Pancreas (tissue), 10 donors: ENCODE measurements at places on chromosomes 11 and 22.

GRCh38 chr22:50445880-50446707, 28.7 kb downstream of the SBF1 start:
- peak; percentile 58 for DNase-seq

GRCh38 chr22:37677493-37677974, 2.1 kb downstream of the LGALS1 start:
- DNase-seq = no peak

- DNase-seq = peak; percentile 90
Observed at GRCh38 chr22:26589845-26590736, at the start of gene TPST2. Gene TPST2, minus strand, starts transcription at chr22:26590132. Its CDS starts 48,502 bp downstream, at chr22:26541630.

DNA sequence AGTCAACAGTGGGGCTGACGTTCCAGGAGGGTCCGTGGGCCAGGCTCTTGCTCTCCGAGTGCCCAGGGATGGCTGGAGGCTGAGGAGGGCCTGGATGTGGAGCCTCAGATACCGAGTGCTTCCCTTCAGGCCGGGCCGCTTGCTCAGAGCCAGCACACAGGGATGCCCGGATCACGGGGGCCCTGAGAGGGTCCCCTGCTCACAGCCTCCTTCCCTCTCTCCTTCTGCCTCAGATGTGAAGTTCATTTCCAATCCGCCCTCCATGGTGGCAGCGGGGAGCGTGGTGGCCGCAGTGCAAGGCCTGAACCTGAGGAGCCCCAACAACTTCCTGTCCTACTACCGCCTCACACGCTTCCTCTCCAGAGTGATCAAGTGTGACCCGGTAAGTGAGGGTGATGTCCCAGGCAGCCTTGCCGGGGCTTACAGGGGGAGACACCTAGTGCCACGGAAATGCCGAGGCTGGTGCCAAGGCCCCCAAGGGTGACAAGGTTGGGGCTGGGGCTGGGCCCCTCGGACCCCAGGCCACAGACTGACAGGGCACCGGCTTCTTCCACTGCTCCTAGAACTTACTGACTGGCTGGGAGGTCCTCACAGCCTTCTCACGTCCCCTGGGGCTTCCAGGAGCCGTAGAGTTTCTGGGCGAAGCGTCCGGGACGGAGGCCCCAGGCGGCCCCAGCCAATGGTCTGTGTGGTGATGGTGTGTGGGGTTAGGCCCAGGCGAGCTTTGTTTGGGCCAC, 7.0 kb downstream of the CCND1 start:
- peak; percentile 51 for DNase-seq

- DNase-seq = no peak
Observed at GRCh38 chr11:93031386-93031785, 61.9 kb downstream of the MTNR1B start.

- DNase-seq = no peak
Observed at GRCh38 chr11:11857769-11858168, 16.0 kb downstream of the USP47 start.

DNA sequence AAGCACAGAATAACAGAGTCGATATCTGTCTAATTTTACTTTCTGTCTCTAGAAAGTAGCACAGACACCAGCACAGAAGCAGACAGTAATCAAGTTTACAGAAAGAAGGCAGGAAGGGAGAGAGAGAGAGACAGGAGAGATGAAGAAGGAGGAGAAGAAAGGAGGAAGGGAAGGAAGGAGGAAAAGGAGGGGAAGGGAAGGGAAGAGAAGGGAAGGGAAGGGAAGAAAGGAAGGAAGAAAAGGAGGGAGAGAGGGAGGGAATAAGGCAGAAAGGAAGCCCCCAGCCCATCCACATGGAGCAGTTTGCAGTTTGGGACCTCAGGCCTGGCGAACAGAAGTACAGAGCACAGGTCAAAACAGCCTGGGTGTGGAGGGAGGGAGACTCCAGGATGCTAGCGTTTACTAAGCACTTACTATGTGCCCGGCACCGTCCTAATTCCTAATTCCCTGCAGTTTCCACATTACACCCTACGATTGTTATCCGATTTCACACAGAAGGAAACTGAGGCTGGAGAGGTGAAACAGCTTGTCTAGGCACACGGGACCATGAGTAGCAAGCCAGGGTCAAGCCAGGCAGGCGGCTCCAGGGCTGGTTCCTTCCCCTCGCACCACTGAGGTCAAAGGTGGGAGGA, 46.0 kb upstream of the WNT7B start:
- DNase-seq = no peak
